ENCODE measurements at places on chromosomes 7 and 10. TPM values are rescaled to one million over a fixed set of nuclear protein-coding genes. Genes with fewer than 3 reads are reported as not detected.

FGF8 gene
- not detected for total RNA-seq

CCNY gene
- 54.9 TPM for total RNA-seq

HILPDA gene
- 22.8 TPM for total RNA-seq

SLC16A9 gene
- total RNA-seq, result not detected

HMX3 gene
- not detected for total RNA-seq

NXPH1 gene
- total RNA-seq, result not detected

PLPP4 gene
- total RNA-seq, result not detected

FOXP2 gene
- total RNA-seq, result 4.3 TPM

GRM3 gene
- not detected for total RNA-seq

AKR1C4 gene
- not detected for total RNA-seq

DEPP1 gene
- 15.1 TPM for total RNA-seq

Measured in PC-9 (cell line).